ENCODE measurements at places on chromosomes 11 and 22.
A peak's percentile ranks its signal among the peaks of the same experiment; 100 is the strongest.

DNA sequence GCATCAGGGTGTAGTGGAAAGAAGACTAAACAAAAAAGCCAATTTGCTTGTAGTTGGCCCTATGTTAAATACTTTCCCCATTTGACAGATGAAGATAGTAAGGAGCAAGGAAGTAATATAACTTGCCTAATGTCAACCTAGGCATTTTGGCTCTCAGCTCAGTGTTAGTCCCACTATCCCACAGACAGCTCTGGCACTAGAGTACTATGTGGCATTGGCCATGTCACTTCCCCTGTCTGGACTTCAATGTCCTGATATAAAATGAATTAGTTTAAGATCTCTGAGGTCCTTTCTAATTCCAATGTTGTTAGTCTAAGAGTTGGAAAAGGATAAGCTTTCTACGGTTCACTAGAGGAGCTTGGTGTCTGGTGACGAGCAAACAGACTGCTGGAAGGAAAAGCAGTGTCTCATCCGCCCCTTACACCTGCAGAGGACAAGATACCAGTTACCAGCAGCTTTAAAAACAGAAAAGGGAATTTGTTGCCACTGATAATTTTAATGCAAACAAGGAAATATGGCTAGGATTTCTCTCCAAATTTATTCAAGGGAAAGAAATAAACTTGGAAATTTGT is 92.5 kb downstream of the RELT start:
- no peak for DNase-seq

DNA sequence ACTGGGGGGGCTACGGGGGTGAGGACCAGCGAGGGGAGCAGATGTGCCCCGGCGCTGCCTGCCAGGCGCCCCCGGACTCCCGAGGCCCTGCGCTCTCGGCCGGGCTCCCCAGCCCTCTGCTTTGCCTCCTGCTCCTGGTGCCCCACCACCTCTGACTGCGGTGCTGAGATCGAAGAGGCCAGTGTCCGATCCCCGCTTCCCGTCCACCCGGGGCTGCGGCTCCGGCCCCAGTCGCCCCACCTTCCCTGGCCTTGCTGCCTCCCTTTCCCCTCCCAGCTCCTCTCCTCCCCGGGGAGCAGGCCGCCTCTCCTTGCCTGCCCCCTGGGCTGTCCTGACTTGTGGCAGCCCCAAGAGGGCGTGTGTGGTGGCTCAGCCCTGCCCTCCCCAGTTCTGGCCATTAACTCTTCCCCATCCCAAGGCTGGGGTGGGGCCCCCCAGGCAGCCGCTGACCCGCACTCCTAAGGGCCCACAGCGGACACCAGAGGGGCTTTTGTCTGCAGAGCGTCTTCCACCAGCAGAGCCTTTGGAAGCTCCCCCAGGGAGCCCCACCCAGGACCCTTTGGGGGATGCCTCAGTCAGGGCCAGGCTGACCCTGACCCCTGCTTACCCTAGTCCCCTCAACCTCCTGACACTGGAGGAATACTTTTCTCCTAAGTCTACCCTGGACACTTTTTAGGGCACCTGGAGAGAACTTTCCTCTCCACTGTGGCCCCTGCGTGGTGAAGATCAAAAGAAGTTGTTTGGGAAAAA is 16.6 kb downstream of the RTN4RL2 start:
- DNase-seq, result no peak

DNA sequence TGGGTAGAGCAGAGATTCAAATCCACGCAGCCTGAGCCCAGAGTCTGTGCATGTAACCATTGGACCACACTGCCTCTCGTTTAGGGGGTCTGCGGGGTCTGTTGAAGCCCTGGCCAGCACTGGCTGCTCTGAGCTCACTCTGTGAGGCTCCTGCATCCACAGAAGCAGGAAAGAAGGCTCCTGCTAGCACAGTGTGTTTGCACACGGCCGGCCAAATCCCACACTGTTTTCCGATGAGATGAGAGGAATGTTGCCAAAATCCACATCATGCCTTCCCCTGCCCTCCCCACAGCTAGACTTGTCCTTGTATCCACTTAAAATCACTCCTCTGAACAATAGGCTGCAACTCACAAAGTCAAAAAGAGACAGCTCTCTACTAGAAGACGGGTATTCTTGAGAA is 10.6 kb upstream of the SLC22A12 start:
- DNase-seq, result no peak

GRCh38 chr11:132535830-132536229 is 996.5 kb downstream of the OPCML start:
- no peak for DNase-seq

GRCh38 chr11:18594999-18595749 is 4.4 kb upstream of the MISFA start:
- no peak for DNase-seq

- no peak for DNase-seq
Measured at GRCh38 chr11:10514202-10514601, 26.8 kb downstream of the RNF141 start.

GRCh38 chr11:127119356-127119755 is 118.8 kb upstream of the KIRREL3 start:
- no peak for DNase-seq

- DNase-seq, result no peak
Measured at GRCh38 chr11:75633409-75634066, 35.3 kb downstream of the MAP6 start.

DNA sequence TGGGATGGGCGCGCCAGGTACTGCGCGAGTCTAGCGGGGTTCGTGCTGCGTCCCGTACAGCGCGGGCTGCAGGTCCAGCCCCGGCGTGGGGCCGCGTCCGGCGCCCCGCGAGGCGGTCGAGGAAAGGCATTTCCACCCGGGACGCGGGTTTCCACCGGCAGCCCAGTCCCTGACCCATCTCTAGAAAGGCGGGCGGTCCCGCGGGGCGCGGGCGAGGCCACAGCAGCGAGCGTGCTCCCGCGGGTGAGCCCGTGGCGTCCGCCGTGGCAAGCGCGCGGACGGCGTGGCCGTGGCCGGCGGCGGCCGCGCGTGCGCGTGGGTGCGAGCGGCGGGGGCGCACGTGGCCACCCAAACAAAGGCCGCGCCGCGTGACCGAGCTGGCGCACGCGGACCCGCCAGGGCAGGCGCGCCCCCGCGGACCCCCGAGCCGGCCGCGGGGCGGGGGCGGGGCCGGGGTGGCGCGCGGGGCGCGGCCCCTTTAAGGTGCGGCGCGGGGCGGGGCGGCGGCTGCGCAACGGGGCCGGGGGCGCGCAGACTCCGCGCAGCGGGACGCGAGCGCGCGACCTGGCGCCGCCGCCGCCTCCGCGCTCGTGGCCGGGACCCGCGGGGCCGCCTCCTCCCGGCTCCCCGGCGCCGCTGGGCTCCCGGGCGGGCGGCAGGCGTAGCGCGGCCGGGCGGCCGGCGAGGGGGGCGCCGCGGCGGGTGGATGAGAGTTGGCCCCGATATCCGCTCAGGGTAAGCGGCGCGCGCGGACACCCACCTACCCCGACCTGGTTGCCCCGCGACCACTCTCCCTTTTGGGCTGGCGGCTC is 39.3 kb upstream of the CELSR1 start:
- peak; percentile 45 for DNase-seq

DNA sequence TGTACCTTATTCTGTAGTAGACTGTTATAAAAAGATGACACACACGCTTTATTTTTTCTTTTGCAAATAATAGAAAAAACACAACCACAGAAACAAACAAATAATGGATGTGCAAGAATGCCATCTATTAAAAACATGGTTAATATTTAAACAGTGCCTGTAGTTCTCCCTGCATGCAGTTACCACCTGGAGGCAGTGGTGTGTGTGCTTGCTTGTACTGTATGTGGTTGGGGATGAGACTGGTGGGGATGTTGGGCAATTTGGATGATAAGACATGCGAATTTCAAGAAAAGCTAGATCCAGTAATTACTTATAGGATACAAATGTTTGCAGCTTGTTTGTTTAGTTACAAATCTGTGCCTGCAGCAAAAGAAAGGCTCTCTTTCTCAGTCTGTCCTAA is 3.6 kb downstream of the C11orf87 start:
- no peak for DNase-seq

DNA sequence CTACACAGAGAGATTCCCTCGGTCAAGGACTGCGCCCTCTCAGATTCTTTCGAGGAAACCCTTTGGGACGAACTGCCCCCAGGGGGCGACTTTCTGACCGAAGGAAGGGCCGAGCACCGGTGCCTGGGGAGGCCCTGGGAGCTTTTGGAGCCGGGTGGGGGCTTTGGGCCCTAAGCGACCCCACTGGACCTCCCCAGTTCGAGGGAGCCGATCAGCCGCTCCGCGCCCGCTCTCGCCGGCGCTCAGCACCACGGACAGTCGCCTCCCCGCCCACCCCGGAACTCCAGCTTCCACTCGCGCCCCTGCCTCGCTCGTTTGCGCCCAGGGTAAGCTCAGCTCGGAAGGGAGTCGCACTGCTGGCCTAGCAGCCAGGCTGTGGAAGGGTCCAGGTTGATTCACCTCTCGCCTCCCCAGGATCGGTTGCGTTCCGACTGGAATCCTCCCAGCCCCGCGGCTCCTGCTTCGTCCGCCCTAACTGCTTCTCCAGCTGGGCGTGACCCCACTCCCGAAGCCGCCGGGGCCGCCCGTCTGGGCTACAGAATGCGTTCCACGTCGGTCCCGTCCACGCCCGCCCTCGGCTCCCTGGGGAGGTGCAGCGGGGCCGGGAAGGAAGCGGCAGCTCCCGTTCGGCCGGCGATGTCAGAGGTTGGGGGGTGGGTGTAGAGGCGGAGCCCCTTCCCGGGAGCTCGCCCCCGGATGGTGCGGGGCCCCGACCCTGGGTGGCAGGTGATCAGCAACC is 428 bp downstream of the SCN3B start:
- DNase-seq, result no peak

DNA sequence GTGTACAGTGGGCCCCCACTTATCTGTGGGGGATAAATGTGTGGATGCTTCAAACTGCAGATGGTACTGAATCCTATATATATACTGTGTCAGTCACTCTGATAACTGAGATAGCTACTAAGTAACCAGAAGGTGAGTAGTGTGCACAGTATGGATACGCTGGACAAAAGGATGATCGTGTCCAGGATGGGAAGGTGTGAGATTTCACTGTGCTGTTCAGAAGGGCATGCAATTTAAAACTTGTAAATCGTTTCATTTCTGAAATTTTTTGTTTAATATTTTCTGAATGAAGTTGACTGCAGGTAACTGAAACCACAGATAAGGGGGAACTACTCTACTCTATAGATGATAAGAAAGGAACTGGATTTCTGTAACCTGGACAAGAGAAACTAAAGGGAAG is 52.1 kb upstream of the SESN3 start:
- DNase-seq, result no peak

DNA sequence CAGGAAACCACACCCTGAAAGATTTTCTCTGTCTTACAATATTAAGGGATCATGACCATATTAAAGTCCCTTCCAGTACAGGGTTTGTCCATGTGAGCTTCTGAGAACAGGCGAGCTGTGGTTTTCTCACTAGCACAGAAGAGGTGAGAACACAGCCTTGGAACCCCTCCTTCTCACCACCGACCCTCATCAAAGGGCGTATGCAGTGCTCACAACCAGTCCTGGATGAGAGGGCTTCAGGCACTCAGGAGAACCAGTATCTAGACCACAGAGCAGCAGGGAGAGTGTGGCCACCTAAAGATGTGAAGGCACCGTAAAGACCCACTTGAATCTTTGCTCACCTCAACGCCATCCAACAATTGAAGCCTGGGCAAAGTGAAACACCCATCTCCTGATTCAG is 397.0 kb downstream of the ETS1 start:
- DNase-seq, result no peak

DNA sequence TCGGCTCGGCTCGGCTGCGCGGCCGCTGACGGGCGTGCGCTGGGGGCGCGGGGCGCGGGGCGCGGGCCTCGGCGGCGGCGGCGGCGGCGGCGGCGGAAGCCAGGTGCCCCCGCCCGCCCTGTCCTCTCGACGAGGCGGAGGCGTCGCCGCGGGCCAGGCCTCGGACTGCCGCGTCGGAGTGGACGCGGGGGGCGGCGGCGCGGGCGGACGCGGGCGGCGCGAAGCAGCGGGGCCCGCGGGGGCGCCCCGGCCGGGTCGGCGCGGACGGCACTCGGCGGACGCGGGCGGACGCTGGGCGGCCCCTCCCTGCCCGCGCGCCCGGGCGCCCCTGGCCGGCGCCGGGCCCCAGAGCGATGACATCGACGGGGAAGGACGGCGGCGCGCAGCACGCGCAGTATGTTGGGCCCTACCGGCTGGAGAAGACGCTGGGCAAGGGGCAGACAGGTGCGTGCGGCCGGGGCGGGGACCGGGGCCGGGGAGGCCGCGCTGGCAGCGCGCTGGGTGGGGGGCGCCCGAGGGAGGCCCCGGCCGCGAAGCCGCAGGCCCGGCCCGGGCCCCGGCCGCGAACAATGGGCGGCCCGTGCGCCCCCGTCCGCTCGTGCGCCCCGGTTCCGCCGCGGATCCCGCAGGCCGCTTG is at the start of gene BRSK2:
Gene BRSK2, plus strand, starts transcription at position 3 of the 637 bp plus-strand sequence. Its CDS starts 351 bp downstream, at position 354.
- DNase-seq, result no peak

DNA sequence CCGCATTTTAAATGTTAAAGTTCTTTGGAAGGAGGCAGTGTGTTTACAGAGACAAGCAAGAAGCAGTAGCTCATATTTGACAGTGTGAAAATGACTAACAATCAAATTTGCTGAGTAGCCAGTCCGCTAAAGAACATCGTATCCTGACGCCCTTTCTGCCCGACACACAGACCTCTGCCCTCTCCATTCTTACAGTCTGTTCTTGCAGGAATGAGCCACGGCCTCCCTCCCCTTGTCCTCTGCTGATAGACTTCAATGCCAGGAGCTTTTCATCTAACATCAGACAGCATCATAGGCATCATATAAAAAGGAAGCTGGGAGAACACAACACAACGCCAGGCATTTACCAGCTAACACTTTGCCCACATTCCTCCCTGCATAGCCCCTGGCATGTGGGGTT is 486.0 kb downstream of the OPCML start:
- DNase-seq, result no peak

- DNase-seq, result no peak
Measured at GRCh38 chr11:104092744-104093143, 56.3 kb downstream of the DDI1 start.

- DNase-seq, result no peak
Measured at GRCh38 chr11:26904132-26904531, 89.8 kb upstream of the FIBIN start.

All from stimulated activated CD4-positive, alpha-beta T cell treated with anti-CD3 and anti-CD28 coated beads, Interleukin-1b, Interleukin-23, amount 100 ng/mL, for 24 hours (primary cell).